ENCODE measurements at places on chromosomes 2 and 18.

- no peak for DNase-seq
Measured at GRCh38 chr2:74646834-74647482, 1.2 kb downstream of the M1AP start.

- no peak for DNase-seq
Measured at GRCh38 chr18:41121116-41121826, 833.8 kb upstream of the PIK3C3 start.

DNA sequence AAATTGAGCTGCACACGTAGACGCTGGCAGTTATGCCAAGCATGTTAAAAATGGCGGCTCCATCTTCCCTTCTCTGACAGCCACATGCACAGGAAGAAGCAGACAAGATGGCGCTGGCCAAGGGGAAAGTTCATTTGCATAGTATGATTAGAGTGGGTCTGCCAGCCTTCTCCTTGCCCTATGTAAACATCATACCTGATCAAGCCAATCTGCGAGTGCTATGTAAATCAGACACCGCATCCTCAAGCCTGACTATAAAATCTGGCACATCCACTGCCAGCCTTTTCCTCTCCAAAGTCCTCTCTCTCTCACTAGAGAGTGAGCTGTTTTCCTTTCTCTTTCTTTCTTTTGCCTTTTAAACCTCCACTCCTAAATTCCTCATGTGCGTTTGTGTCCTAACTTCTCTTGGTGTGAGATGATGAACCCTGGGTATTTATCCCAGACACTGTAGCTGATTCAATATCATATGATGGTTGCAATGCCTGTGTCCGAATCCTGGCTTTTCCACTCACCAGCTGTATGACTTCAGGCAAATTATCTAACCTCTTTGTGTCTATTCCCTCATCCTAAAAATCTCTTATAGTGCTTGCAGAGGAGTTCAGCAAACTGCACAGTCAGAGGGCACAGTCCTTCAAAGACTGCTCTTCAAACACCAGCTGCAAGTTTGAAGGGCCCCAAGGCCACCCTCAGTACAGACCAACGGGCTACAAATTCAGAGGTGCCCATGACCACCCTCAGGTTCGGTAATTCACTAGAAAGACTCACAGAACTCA, 39.3 kb upstream of the ITSN2 start:
- DNase-seq = no peak

- no peak for DNase-seq
Measured at GRCh38 chr2:33498291-33498956, 22.0 kb downstream of the RASGRP3 start.

GRCh38 chr2:175351512-175351911, 170.0 kb upstream of the ATP5MC3 start:
- DNase-seq = no peak

DNA sequence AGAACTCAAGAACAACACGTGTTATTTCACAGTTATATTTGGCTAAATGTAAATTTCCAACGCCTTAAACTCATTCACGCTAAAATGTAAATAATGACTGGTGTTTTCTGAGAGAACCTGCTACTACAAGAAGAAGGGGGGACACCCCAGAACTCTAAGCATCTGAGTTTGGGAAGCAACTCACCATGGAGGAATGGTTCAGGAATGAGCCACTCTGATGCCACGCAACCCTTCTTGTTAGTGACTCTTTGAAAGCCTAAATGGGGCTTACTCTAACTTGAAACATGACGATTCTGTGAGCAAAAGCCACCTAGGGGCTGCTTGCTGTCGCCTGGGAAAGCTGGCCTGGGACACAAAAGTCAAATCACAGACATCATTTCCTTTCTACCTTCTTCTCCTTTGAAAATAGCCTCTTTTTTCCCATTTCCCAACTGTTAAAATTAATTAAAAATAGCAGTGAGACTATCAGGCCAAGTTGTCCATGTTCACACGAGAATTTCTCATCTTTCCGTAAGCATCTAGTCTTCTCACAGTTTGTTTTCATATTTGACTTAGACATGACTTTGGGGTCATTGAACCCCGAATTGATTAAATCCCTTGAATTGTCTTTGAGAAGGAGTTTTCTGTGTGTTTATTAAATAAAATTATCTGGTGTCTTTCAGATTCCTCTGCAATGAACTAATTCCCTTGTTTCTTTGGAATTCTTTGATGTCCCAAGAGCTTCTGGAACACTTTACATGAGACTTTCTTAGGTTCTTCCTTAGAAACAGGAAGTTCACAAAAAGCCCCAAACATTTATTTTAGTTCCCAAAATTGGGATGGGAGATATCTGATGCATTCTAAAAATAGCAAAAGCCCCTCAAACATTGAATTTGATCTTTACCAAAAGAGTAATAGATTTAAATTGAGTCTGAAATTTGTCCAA, 75.5 kb upstream of the CABLES1 start:
- no peak for DNase-seq

DNA sequence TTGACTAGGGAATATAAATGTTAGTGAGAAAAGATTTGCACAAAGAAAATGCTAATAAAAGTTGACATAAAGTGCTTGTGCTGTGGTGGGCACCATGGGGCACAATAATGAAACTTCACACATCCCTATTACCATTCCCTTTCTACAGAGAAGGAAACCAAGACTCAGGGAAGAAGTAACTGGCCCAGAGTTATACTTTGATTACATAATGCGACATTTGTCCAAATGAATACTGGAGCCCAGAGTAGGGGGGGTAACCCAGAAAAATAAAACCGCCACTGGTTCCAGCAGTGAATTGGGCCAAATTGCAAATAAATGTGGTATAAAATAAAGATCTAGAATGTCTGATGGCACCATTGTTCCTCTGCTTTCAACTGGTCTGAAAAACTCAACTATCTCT, 106.1 kb upstream of the PPP1CB start:
- no peak for DNase-seq

GRCh38 chr2:8408560-8409460, 273.0 kb upstream of the ID2 start:
- DNase-seq = no peak

GRCh38 chr2:191486584-191487320, 191.2 kb upstream of the NABP1 start:
- DNase-seq = no peak

DNA sequence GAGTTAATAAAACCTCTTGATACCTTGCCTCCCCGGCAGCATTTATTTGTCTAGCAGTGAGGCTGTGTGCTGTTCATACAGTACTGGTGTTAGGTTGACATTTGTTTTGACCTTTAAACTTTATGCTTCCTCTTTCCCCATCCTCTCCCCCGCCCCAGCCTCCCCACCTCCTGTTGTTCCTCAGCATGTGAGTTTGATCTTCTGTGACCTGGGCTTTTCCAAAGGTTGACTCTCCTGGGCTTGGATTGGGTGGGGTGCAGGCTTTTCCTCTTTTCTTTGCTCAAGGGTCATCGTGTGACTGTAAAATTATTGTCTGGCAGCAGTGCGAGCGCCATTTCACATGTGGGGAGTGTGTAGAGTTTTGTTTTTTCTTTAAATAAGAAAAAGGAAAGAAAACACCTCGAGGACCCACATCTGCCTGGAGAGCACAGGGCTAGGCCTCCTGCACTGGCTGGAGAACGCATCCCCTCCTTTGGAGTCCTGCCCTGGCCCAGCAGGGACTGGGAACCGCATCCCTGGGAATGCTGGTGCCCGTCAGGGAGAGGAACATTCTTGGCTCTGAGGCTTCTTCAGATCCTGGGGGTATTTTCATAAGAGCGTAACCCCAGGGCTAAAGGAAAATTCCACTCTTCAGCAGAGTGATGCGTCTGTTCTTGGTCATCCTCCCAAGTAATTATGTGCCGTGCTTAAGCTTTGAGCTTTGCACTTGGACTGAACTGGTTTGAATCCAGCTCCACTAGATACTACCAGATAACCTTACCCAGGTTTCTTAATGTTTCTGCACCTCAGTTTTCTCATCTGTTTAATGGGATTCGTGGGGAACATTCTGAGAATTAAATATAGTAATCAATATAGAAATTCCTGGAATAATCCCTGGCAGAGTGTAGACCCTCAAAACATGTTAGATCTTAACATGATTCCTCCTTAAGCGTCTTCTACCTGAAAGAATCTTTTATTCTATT, 91.5 kb downstream of the SETBP1 start:
- DNase-seq = no peak

- no peak for DNase-seq
Measured at GRCh38 chr18:31493171-31493570, 4.8 kb upstream of the DSG2 start.

- DNase-seq = no peak
Measured at GRCh38 chr18:28167835-28168349, 9.0 kb downstream of the CDH2 start.

- DNase-seq = no peak
Measured at GRCh38 chr2:111161971-111162370, 41.3 kb downstream of the BCL2L11 start.

GRCh38 chr2:237165405-237166276, 80.0 kb downstream of the COPS8 start:
- DNase-seq = no peak

GRCh38 chr2:72427022-72427861, 279.6 kb upstream of the CYP26B1 start:
- DNase-seq = no peak

DNA sequence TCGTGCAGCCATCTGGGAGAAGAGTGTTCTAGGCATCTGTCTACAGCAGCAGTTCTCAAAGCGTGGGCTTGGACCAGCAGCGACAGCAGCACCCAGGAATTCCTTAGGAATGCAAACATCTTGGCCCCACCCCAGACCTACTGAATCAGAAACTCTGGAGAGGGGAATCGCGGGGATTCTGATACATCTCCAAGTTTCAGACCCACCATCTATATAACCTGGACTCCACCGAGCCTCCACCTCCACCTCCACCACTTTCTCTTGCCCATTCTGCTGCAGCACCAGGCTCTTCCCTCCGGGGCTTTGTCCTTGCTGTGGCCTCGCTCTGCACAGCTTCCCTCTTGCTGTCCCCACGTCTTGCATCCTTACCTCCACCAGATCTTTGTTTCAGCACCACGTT, 256.4 kb downstream of the BCL2 start:
- DNase-seq = no peak

- no peak for DNase-seq
Measured at GRCh38 chr18:61669320-61669719, 223.5 kb downstream of the RNF152 start.

DNA sequence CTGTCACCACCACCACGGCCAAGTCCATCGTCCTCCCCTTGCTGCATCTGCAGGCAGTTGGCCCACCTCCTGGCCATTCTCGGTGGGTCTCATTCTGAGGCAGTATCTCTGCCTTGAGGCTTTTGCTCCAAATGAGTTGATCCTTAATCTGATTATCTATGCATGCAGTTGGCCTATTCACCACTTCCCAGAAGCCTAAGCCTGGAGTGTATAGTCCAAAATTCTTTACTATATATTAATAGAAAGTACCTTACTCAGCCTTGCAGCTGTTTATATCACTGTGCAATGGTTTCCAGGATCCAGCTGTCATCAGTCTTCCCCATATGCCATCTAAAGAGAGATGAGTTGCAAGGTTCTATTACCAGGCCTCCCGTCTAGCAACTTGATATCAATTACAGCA, 292.4 kb downstream of the SS18 start:
- DNase-seq = no peak
